ENCODE measurements at places on chromosomes 3 and 15. TPM values are rescaled to one million over a fixed set of nuclear protein-coding genes. Genes with fewer than 3 reads are reported as not detected.

DHFR2 gene
- 1.3 TPM for total RNA-seq

ENTPD3 gene
- 0.63 TPM for total RNA-seq

A4GNT gene
- not detected for total RNA-seq

CBLB gene
- total RNA-seq, result 47.7 TPM

ATP13A5 gene
- not detected for total RNA-seq

RETNLB gene
- not detected for total RNA-seq

MESP2 gene
- total RNA-seq, result 0.16 TPM

CRABP1 gene
- total RNA-seq, result 127 TPM

C3orf80 gene
- 3.0 TPM for total RNA-seq

CD200 gene
- total RNA-seq, result 51.9 TPM

UROC1 gene
- total RNA-seq, result not detected

LRRN1 gene
- total RNA-seq, result 157 TPM

NUP210 gene
- 73.9 TPM for total RNA-seq

PLCL2 gene
- 9.7 TPM for total RNA-seq

MUC20 gene
- not detected for total RNA-seq

SLC9C1 gene
- 0.97 TPM for total RNA-seq

FETUB gene
- total RNA-seq, result not detected

CFAP100 gene
- not detected for total RNA-seq

GALNT15 gene
- not detected for total RNA-seq

FBXO40 gene
- total RNA-seq, result 0.23 TPM

KLHL24 gene
- total RNA-seq, result 51.0 TPM

GATM gene
- total RNA-seq, result 21.6 TPM

SKOR1 gene
- 0.17 TPM for total RNA-seq

MYL3 gene
- not detected for total RNA-seq

CILP gene
- 0.03 TPM for total RNA-seq

GOLGA8M gene
- not detected for total RNA-seq

ZNF80 gene
- total RNA-seq, result not detected

SHC4 gene
- 0.21 TPM for total RNA-seq

Data from GM23338 (cell line).